ENCODE measurements at places on chromosomes 7 and 10.

DNA sequence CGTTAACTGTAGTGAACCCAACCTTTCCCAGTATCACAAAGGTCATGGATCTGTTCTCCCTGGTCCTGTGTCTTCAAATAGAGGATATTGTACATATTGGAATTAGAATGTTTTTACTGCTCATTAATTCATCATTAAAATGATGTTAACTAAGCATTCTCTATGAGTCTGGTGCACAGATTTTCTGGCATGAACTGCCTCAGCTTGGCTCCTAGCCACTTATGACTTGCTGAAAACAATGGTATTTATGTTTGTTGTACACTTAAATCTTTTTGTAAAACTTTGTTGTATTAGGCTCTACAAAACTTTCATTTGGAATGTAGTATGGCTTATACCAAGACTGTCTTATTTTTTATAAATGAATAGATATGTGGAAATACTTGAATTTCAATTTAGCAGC lies 329.4 kb downstream of the TFEC start:
- DNase-seq = no peak

- no peak for DNase-seq
Measured at GRCh38 chr10:86176850-86177536, 189.6 kb downstream of the GRID1 start.

DNA sequence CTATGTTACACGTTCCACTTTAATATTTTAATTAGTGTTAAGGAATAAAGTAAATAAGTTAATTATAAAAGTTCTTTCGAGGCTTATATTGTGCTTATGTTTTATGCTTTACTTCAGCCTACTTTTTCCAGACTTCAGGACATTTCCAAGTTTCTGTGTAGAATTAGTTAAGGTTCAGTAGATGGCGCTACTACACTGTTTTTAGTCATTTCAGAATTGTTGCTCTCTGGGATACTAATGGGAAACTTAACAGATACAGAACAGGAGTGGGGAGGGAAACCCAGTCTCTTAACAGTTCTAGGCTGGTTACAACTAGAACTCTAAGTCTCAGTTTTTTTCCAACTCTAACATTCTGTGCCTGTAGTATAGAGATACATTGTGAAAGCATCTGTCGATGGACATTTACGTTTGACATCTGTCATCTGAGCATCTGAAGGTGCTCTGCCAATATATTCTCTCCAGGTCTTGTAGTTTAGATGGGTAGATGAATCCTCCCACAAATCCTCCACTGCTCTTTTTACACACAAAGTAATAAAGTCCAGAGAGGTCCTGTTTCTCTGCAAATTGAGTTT lies 56.8 kb upstream of the FAM171A1 start:
- DNase-seq = no peak

GRCh38 chr7:2983586-2983985 lies 60.1 kb downstream of the CARD11 start:
- DNase-seq = no peak

DNA sequence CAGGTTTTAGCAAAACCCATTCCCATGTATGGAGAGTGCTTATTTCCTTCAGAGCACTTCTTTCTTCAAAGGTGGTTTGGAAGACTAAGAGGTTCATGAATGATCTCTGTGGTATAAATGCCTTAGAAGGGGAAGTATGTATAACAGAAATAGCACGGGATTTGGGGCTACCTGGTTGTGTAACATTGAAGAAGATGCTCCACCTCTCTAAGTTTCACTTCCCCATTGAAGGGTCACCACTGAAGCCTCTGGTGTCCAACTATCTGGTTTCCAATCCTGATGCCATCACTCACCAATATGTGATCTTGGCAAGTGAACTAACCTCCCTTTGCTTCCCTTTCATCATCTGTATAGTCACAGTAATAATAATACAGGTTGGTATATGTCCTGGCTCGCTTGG lies 37.2 kb downstream of the CYCS start:
- no peak for DNase-seq

DNA sequence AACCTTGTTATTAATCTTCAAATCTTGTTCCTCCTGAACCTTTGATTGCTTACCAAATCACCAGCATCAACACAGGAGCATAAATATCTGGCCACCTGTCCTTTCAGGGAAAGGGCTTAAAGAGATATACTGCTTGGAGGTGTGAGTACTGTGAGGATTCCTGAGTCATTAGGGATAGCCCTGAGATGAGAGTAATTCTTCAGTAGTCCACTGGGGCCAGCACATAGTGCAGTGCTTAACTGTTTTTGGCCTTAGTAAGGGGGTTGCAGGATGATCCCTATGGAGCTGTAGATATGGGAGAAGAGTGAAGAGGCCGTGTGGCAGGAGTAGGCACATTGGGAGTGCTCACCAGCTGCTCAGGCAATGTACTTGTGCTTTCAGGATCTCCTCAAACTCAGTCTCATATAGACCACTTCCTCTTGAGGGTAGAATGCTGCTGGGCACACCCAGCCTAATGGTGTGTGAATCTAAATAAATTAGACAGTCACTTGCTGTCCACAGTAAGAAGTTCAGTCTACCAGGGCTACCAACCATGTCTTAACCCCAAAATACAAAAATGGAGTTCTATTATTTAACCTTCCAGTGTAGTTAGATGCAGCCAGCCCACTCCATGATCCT lies 26.5 kb upstream of the GPR141 start:
- DNase-seq = no peak

GRCh38 chr7:157476654-157477549 lies 140.1 kb downstream of the DNAJB6 start:
- DNase-seq = no peak

GRCh38 chr10:12501841-12502525 lies 152.6 kb downstream of the CAMK1D start:
- no peak for DNase-seq

GRCh38 chr7:99188221-99188620 lies 19.7 kb downstream of the KPNA7 start:
- DNase-seq = no peak

- no peak for DNase-seq
Measured at GRCh38 chr7:50790381-50790780, 7.7 kb upstream of the GRB10 start.

DNA sequence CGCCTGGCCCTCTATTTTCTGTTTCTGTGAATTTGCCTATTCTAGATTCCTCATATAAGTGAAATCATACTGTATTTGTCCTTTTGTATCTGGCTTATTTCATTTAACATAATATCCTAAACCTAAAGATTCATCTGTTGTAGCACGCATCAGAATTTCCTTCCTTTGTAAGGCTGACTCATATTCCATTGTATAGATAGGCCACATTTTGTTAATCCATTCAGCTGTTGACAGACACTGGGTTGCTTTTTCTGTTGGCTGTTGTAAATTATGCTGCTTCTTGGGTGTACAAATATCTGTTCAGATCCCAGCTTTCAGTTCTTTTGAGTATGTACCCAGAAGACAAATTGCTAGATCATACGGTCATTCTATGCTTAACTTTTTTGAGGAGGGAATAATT lies 28.8 kb upstream of the CUL1 start:
- DNase-seq = no peak

DNA sequence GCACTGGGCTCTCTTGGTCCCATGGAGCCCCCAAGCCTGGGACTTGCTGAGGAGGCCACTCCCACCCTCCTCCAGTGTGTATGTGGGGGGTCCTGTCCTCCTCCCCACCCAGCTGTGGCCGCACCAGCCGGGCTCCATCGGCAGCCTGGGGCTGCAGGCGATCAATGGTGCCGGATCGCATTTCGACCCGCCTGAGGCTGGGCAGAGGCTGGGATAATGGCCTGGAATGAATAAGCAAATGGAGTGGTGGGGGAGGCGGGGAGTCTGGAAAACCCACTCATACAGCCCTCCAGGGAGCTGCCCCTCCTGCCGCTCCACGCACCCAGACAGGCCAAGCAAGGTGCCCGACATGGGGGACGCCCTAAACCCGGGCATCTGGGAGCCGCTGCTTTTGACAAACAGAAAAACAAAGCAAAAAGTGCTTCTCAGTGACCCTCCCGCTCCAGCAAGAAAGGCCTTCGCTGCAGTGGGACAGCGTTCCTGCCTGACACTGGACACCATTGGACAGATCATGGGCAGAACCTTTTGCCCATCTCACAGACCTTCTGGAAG lies 160.5 kb downstream of the NRF1 start:
- DNase-seq = no peak

- DNase-seq = no peak
Measured at GRCh38 chr7:135678612-135679575, 16.6 kb downstream of the STMP1 start.

DNA sequence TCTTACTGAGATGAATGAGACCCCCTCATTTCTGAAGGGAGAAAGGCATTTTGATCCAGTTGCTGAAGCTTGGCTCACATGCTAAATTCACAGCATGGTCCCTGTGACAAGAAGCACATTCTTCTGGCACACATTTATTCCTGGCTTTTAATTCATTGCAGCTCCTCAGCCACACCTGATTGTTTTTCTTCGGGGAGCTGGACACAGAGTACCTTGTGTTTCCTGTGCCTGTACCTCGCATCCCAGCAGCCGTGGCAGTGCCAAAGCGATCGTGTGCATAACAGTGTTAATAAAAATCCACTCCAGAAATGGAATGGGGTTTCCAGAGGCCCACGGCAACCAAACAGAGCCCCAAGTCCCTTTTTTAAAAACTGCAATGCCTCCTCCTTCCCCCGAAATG lies 615.3 kb upstream of the MGMT start:
- no peak for DNase-seq
